ENCODE measurements at places on chromosomes 4 and X.

DNA sequence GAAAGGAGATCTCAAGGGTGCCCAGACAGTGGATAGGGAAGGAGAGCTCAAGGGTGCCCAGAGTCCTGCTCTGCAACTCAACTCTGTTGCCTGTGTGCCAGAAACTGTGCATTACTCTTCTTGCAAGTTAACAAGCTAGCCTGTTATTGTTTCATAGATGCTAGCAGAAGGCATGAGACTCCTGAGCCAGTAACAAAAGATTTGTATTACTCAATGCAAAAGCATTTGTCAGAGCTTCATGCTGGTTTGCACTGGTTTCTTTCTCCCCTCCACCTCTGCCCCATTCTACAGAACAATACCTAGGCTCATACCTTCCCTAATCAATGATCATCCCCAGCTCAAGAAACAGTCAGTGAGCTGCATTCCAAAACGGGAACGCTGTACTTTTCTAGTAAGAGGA is 124.5 kb upstream of the NEIL3 start:
- DNase-seq = no peak

DNA sequence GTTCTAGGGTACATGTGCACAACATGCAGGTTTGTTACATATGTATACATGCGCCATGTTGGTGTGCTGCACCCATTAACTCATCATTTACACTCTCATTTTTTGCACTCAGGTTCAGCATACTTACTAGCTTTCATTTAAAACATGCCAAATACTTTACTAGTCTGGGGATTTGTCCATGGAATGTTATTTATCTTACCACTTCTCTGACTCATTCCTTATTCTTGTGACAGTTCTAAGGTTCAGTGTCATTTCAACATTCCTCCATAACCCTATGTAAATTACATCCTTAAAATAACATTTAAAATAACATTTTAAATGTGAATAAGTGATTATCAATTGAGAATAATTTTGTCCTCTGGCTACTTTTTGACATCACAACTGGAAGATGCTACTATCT is 19.5 kb upstream of the SYTL5 start:
- DNase-seq = no peak

DNA sequence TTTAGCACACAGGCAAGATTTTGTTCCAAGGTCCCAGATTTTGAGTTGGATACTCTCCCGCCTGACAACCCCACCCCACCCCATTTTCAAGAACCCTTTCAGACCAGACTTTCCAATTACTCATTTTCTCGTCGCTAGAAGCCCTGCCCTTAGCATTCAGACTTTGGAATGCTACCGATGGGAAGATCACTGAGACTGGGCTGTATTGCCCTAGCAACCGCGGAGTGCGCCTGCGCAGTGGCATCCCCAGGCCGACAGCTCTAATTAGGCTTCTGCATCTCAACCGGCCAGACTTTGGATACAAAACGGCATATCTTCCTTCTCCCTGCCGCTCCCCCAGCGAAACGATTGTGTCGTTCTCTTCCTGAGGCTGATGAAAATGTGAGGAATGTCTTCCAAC is 3.4 kb downstream of the MAGEE2 start:
- DNase-seq = no peak

DNA sequence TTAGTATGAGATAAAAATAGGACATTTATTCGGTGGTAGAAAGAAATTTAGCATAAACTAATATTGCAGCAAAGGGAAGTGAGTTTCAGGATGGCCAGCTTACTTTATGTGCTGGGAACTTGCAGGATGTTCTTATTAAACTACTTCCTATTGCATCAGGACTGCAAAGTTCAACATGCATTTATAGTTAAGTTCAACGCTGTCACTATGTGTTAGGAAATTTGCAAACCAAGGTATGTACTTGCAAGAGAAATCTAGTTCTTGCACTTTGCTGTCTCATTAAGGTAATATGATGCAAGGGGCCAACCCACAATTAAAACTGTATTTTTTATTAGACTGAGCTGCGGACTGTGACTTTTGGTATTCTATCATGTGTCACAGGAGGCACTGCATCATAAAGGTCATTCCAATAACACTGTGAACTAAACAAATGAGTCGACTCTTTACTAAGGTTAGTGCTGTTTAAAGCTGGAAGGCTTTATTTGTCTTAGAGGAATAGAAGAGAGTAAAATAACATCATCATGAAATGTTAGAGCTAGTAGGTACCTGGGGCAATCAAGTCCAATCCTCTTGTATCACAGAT is 1525.7 kb upstream of the TENM3 start:
- DNase-seq = no peak

GRCh38 chrX:117610806-117611205 is 505.8 kb downstream of the KLHL13 start:
- no peak for DNase-seq

Data from stimulated activated CD8-positive, alpha-beta memory T cell treated with anti-CD3 and anti-CD28 coated beads, Interleukin-15, amount 100 ng/mL, for 48 hours (primary cell).